ENCODE measurements at places on chromosomes 7 and 10.

DNA sequence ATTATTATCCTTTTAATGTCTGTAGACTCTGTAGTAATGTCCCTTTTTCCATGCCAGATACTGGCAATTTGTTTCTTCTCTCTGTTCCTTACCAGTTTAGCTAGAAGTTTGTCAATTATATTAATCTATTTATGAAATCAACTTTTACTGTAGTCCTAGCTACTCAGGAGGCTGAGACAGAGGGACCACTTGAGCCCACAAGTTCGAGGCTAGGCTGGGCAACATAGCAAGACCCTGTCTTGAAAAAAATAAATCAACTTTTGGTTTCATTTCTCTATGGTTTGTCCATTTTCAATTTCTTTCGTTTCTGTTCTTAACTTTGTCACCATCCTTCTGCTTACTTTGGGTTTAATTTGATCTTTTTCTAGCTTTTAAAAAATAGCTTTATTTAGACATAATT, 42.5 kb upstream of the PLA2G12B start:
- DNase-seq: no peak

GRCh38 chr10:21487416-21488180, 37.9 kb downstream of the SKIDA1 start:
- no peak for DNase-seq

- DNase-seq: no peak
Measured at GRCh38 chr10:58512491-58513187, at the start of gene BICC1. BICC1 (plus strand) TSS chr10:58512872; CDS start chr10:58513144, 272 bp downstream.

- DNase-seq: no peak
Measured at GRCh38 chr7:159068893-159069448, 75.7 kb downstream of the VIPR2 start.

DNA sequence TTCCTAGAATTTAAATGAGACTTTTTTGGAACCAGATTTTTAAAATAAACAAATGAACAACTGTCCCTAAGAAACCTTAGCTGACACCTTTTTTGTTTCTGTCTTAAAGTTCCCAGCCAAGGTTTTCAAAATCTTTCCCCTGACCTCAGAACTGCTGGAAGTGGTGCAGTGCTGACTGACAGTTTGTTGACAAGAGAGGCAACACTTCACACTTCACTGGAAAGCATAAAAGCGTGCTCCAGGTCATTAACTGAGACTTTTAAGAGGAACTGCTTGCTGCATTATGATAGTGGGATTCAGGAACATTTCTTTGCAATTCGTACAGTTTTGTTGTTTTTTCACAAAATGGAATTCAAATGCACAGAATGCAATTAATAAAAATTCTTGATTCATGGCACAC, 36.2 kb downstream of the SYPL1 start:
- DNase-seq: no peak

DNA sequence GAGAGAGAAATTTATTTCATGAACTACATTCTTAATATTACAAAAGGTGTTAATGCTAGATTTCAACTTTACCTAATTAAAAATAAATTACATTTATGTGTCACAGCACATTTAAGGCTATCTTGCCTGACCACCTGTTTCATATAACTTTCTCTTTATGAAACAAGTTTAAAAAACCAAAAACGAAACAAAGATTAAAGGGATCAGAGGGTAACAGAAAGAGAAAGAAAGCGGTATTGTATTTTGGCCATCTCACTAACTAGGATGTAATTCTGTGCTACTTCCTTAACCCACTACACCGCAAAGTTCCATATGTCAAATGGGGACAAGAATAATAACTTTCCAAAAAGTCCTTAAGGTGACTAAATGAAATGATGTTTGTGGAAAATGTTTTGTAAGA, 6.3 kb upstream of the RHOBTB1 start:
- no peak for DNase-seq

GRCh38 chr7:118615-119391, 73.6 kb upstream of the FAM20C start:
- DNase-seq: no peak

- DNase-seq: peak; percentile 76
Measured at GRCh38 chr7:23597094-23598091, at the start of gene CCDC126. CCDC126 (plus strand) TSS chr7:23597382; CDS start chr7:23611316, 13,934 bp downstream.

- DNase-seq: no peak
Measured at GRCh38 chr10:36280890-36281499, 638.9 kb upstream of the FZD8 start.

GRCh38 chr7:3109311-3109915, 65.7 kb upstream of the CARD11 start:
- DNase-seq: no peak

DNA sequence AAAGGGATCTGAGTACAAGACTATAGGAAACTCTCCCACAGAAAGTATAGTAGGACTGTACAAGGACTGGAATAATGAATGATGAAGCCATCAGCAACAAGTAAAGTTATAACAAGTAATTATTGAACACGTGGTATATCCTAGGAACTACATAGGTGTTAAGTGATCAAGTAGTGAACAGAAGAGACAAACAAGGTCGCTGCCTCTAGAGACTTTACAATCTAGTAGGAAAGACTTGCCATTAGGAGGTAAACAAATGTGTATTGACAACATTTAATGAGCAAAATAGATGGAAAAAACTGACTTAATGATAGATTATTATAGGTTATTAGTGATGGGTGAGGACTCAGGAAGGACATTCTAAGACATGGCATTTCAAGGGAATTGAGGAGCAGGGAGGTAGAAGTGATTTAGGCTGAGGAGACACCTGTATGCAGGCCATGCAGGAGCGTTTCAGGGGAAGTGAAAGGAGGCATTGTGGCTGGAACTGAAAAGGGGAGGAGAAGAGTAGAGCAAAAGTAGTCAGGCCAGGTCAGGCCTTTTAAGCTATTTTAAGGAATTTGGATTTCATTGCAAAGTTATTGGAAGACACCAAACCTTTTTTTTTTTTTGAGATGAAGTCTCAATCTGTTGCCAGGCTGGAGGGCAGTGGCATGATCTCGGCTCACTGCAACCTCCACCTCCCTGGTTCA, 8.5 kb upstream of the GLCCI1 start:
- DNase-seq: no peak

DNA sequence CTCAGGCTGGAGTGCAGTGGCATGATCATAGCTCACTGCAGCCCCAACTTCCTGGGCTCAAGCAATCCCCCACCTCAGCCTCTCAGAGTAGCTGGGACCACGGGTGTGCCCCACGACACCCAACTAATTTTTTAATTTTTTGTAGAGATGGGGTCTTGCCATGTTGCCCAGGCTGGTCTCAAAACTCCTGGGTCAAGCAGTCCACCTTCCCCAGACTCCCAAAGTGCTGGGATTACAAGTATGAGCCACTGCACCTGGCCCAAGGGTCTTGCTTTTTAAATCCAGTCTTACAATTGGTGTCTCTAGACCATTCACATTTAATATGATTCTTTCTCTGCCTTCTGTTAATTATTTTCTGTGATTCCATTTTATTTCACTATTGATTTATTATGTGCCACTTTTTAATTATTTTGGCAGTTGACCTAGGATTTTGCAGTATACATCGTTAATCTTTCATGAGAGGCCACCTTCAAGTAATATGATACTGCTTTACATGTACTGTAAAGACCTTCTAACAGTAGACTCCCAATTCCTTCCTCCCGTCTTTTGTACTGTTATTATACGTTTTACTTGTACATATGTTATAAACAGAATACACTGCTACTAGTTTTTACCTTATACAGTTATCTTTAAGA, 18.7 kb downstream of the MMP21 start:
- DNase-seq: no peak

DNA sequence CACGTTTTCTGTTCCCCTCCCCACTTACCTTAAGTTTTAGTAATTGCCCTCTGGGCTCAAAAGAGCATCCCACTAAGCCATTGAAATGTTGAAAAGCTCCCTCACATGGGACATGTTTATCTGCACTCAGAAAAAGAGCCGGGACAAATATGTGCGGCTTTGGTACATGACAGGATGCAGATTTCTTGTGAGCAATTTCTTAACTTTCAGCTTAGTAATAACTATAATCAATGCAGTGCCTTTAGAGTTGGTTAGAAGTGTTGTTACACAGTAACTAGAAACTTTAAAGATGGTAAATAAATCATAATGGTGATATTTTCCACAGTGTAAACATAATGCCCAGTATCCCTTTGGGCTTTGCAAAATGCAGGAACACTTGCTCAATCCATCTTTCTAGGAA, 89.2 kb downstream of the ZNF365 start:
- DNase-seq: no peak

- no peak for DNase-seq
Measured at GRCh38 chr10:4434105-4434504, 391.9 kb upstream of the AKR1E2 start.

DNA sequence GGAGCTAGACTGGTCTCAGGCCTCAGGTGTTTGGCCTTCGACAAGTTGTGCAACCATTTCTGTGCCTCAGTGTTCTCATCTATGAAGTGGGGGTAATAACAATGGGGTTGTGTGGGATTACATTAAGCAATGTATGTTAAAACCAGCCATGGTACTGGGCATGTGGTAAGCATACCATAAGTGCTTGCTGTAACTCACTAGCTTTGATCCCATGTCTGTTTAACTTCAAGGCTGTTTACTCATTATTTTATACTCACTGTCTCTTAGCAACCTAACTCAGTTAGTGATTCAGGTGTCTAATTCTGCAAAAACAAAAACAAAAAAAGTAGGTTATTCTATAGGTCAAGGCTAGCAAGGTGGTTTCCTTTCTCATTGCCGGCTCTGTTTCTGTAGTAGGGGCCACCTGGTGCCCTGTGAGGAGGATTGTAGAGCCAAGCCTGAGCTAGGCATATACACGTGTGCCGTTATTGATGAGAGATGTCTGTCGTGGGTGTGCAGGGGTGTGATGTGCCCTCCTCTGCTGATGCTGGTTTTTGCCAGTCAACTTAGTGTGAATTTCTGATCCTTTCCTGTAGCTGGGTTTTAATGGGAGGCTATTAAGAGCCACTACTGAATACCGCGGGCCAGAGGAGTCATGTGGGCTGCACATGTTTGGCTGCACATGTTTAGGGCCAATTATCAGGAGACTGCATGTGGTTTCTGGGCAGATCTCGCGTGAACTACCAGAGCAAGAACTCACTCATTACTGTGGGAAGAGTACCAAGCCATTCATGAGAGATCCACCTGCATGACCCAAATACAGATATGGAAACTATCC, 56.2 kb downstream of the EEPD1 start:
- no peak for DNase-seq

DNA sequence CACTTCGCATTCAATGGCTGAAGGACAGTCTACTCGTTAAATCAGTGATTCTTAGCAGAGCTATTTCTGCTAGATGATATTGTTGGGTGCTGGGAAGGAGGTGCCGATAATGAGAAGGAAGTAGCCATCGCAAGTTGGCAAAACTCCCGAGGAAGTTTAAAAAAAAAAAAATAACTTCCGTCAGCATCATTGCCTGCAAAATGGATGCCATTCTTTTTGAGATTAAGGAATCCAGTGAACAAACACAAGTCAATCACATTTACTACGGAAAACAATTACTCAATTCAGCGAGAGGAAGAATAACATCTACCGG, 74.4 kb upstream of the SFMBT2 start:
- DNase-seq: no peak

DNA sequence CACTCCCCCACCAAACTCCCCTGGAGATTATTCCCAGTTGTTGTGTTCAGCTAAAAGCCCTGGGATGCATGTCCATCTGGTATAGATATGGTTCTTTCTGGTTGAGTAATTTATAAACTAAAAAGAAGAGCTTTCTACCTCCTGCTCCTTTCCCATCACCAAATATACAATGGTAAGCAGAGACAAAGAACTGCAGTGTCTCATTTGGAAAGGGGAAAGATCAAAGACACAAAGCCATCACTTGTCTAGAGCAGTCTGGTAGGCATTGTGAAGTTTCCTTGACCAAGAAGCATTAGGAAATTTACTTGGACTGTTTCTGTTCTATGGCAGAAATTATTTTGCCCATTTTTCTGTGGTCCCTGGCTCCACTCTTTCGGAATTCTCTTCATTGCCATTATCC, 24.9 kb upstream of the PANK1 start:
- DNase-seq: no peak

DNA sequence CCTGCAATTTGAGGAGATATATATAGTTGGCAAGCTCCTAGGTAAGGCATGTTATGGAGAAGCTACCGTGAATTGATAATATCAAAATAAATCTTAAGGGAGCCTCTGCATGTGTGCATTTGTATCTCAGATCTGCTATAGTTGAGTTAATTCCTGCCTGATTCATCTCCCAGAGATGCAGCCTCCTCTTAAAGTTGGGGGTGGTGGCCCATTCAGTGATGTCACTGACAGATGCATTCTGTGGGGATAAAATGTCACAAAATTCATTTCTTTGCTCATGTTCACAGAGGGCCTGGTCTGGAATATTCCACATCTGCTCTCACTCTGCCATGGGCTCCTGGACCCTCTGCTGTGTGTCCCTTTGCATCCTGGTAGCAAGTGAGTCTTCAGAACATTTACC, 185.8 kb upstream of the PRSS1 start:
- DNase-seq: no peak

- DNase-seq: no peak
Measured at GRCh38 chr7:83105948-83106347, 56.7 kb downstream of the PCLO start.

DNA sequence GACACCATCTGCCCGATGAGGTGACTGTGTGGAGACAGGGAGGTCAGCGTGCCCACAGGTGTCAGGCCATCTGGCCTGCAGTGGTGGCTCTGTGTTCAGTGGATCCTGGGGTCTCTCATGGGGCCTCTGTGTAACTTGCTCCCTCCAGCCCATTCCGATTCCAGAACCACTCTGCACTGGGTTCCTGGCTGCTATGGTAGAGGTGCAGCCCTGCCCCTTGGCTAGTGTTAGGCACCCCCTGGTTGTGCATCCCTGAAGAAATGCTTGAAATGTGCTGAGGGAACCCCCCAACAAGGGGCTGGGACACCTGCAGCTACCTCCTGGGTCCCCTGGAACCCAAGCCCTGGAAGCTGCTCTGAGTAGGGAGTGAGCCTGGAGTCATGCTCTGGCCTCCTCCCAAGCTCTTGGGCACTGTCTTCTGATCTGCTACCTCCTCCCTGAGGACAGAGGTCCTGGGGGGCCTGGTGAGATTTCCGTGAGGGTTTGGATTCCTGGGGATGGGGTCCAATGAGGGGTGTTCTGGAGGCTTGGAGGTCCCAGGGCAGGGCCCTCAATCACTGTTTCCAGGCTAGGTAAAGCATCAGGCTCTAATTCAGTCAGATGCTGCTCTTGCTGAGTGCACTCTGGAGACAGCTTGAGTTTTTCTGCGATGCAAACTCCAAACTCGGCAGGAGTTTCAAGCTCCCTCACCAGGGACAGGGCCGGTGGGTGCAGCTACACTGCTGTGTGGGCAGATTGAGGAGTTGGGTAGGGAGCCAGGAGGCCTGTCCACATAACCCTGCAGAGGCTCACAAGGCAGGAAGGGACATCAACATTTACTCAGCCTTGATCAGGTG, 27.7 kb downstream of the RAMP3 start:
- no peak for DNase-seq

- DNase-seq: no peak
Measured at GRCh38 chr10:80523773-80524172, 13.9 kb upstream of the SH2D4B start.

- no peak for DNase-seq
Measured at GRCh38 chr7:157495177-157495553, 158.4 kb downstream of the DNAJB6 start.
